GM19239 (cell line): ENCODE measurements at places on chromosomes 7 and 10.

DNA sequence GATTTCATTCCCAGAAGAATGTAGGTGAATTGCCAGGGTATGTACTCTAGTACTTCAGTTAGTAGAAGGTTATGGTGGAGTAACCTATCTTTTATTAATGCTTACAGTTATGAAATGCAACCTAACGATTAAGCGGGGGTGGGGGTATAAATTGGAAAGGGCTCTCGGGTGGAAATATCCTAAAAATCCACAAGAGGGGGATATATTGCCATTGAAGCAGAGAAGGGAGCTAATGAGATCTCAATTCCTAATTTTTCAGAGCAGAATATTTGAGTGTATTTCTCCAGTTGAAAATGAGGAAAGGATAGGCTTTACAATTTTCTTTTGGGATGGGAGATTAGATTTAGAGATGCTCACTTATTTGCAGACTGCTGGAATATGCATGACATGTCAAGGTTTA is 90.8 kb downstream of the DNAJB9 start:
- DNase-seq: no peak

GRCh38 chr7:3134745-3135144 is 91.1 kb upstream of the CARD11 start:
- no peak for DNase-seq

GRCh38 chr7:91288208-91288824 is 24.1 kb downstream of the FZD1 start:
- DNase-seq: no peak

- no peak for DNase-seq
Observed at GRCh38 chr7:21763818-21764217, 181.9 kb downstream of the CDCA7L start.

- no peak for DNase-seq
Observed at GRCh38 chr7:111393011-111393754, 169.1 kb downstream of the IMMP2L start.

DNA sequence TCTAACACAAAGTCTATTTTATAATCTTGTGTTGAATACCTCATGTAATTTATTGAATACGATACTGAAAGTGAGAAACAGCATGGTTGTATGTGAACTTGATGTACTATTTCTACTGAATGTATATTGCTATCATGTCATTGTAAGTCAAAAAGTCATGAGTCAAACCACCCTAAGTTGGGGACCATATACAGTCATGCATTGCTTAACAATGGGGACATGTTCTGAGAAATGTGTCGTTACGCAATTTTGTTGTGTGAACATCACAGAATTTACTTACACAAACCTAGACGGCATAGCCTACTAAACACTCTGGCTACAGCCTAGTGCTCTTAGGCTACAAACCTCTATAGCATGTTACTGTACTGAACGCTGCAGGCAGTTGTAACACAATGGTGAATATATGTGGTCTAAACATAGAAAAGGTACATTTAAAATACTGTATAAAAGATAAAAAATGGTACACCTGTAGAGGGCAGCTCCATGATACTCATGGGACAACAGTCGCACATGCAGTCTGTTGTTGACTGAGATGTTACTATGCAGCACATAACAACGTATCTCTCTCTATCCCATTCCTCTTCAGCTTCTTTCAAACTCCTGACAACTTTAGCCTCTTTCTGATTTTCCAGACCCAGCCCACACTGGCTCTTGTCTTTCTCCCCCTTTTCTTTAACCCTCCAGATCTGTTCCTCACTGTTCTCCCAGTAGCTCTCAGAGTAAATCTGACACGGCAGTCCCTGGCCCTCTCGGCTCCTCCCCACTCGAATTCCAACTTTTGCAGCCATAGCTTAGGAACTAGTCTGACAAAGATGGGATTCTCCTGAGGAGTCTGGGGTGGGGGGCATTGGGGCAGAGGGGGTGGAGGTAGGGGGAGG is 90.1 kb downstream of the SNX10 start:
- no peak for DNase-seq

- DNase-seq: no peak
Observed at GRCh38 chr7:157475601-157476000, 138.8 kb downstream of the DNAJB6 start.

DNA sequence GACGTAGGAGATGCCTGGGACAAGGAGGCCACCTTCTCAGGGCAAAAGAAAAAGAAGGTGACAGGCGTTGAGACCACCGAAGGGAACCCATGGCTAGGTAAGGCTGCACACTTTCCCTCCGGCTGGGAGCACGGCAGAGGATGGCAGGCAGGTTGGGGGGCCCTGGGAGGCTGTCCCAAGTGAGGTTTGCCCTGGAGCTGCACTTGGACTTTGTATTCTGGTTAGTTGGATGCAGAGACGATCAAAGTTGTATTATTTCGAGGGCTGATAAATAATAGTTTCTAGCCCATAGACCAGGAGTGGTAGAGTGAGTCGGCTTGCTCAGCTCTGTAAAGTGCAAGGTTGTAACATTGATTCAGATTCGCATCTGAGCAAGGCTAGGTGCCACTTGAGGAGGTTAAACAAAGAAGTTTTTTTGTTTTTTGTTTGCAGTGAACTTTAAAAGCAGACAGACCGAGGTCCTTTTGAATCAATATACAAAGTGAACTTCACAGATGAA is 608 bp downstream of the ENTPD7 start:
- DNase-seq: no peak
